ENCODE measurements at places on chromosomes 11 and 22. TPM values are rescaled to one million over a fixed set of nuclear protein-coding genes. Genes with fewer than 3 reads are reported as not detected.

CST6 gene
- total RNA-seq: 2.5 TPM

C22orf31 gene
- total RNA-seq: 0.46 TPM

KREMEN1 gene
- total RNA-seq: 53.6 TPM

C11orf86 gene
- not detected for total RNA-seq

KRTAP5-9 gene
- total RNA-seq: not detected

MS4A4E gene
- 0.85 TPM for total RNA-seq

OR6A2 gene
- total RNA-seq: 0.08 TPM

PLCB3 gene
- 13.9 TPM for total RNA-seq

VWCE gene
- 1.1 TPM for total RNA-seq

Measured in right cardiac atrium (tissue), 5 donors.